ENCODE measurements at places on chromosomes 2 and 18. TPM values are rescaled to one million over a fixed set of nuclear protein-coding genes. Genes with fewer than 3 reads are reported as not detected.

Gene LINC00305
- polyA plus RNA-seq = not detected

Gene LIPG
- polyA plus RNA-seq = 32.9 TPM

Gene ONECUT2
- polyA plus RNA-seq = 16.1 TPM

Gene PFN4
- polyA plus RNA-seq = 1.3 TPM

Gene SF3B6
- polyA plus RNA-seq = 117 TPM

Gene COL4A3
- polyA plus RNA-seq = 0.19 TPM

DNA sequence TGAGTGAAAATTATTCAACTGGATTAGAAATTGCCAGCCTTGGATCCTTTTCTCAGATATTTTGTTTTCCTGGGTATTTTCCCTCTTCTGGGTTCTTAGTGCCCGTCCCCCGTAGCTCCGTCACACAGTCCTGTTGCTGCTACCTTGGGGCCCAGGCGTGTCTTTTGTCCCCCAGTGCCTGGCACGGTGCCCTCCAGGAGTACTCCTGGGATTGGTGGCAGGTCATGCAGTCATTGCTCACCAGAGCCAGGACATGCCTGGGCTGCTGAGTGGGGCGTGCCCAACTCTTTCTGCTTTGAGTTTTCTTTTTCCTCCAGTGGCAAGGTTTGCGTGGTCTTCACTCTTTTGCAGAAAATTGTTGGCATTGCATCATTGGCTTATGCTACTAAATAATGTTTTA is 275.2 kb downstream of the AGAP1 start:
- no peak overlapping the region for H3K27ac ChIP-seq
- H3K27me3 ChIP-seq = no peaks in the 10 kb centered on the region
- no peak overlapping the region for H3K4me3 ChIP-seq
- no peak for DNase-seq

- no peak overlapping the region for H3K4me3 ChIP-seq
- H3K27me3 ChIP-seq = no peaks in the 10 kb centered on the region
- H3K4me1 ChIP-seq = no peaks in the 10 kb centered on the region
- H3K27ac ChIP-seq = no peak overlapping the region
- no peak for DNase-seq
- no peaks in the 10 kb centered on the region for H3K36me3 ChIP-seq
These were observed 1092.5 kb downstream of the LRP1B start for GRCh38 chr2:141038341-141038740.

- H3K27me3 ChIP-seq = no peaks in the 10 kb centered on the region
- no peak overlapping the region for H3K4me3 ChIP-seq
- H3K27ac ChIP-seq = no peak overlapping the region
- no peaks in the 10 kb centered on the region for H3K4me1 ChIP-seq
These were observed 109.8 kb downstream of the PARD3B start for GRCh38 chr2:204655101-204655500.

GRCh38 chr2:70659551-70659950 is 105.9 kb upstream of the TGFA start:
- DNase-seq = no peak
- H3K27ac ChIP-seq = no peak overlapping the region
- no peaks in the 10 kb centered on the region for H3K4me1 ChIP-seq
- no peak overlapping the region for H3K4me3 ChIP-seq
- peaks cover 34% of the 10 kb centered on the region for H3K27me3 ChIP-seq

GRCh38 chr2:241818229-241818942 is 9.4 kb downstream of the NEU4 start:
- no peak overlapping the region for H3K4me3 ChIP-seq
- H3K27ac ChIP-seq = no peak overlapping the region
- H3K27me3 ChIP-seq = no peaks in the 10 kb centered on the region
- DNase-seq = no peak
- H3K4me1 ChIP-seq = peaks cover 4% of the 10 kb centered on the region

DNA sequence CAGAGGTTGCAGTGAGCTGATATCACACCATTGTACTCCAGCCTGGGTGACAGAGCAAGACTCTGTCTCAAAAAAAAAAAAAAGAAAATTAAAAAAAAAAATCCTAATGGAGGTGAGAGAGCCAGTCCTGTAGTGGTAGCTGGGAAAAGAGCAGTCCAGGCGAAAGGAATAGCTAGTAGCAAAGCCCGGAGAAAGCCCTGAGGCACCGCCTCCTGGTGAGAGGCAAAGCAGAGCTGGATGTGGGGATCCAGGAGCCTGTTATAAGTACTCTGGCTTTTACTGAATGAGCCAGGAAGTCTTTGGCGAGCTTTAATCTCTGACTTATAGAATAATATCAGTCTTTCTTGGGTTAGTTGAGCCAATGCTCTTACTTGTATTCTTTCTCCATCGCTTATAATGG is 6.6 kb upstream of the KLHL23 start:
- H3K27ac ChIP-seq = no peak overlapping the region
- no peak overlapping the region for H3K4me3 ChIP-seq
- DNase-seq = no peak
- no peaks in the 10 kb centered on the region for H3K36me3 ChIP-seq
- H3K27me3 ChIP-seq = no peaks in the 10 kb centered on the region
- H3K4me1 ChIP-seq = no peaks in the 10 kb centered on the region

- H3K36me3 ChIP-seq = no peaks in the 10 kb centered on the region
- no peaks in the 10 kb centered on the region for H3K4me1 ChIP-seq
- no peak overlapping the region for H3K4me3 ChIP-seq
- DNase-seq = no peak
These were observed 1280.5 kb upstream of the CDH2 start for GRCh38 chr18:29457316-29457889.

- H3K36me3 ChIP-seq = no peaks in the 10 kb centered on the region
- no peak for DNase-seq
- H3K27me3 ChIP-seq = no peaks in the 10 kb centered on the region
- no peaks in the 10 kb centered on the region for H3K4me1 ChIP-seq
- no peak overlapping the region for H3K27ac ChIP-seq
These were observed 276.8 kb downstream of the RIT2 start for GRCh38 chr18:42838546-42839145.

DNA sequence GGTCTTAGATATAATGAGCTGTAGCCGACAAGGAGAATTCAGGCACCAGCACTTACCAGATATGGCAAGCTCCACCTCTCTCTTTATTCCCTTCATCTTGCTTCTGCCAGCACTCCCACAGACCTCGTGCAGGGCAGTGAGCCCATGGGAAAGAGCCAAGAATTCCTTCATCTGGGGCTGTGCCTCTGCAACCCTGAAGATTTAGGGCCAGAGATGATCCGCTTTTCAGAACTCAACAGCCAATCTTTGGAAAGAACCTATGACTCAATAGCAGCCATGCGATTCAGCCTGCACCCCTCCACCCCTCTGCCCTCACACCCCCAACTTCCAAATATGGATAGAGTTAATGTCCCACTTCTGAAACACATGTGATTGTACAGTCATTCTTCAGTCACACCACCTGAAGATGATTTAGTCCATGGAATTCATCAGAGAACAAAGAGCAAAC is 533.7 kb upstream of the TNP1 start:
- H3K36me3 ChIP-seq = no peaks in the 10 kb centered on the region
- H3K4me3 ChIP-seq = no peak overlapping the region
- H3K4me1 ChIP-seq = no peaks in the 10 kb centered on the region
- DNase-seq = no peak
- H3K27me3 ChIP-seq = no peaks in the 10 kb centered on the region

Measured in large intestine (tissue), 12 donors.